ENCODE measurements at places on chromosomes 3 and 15.

DNA sequence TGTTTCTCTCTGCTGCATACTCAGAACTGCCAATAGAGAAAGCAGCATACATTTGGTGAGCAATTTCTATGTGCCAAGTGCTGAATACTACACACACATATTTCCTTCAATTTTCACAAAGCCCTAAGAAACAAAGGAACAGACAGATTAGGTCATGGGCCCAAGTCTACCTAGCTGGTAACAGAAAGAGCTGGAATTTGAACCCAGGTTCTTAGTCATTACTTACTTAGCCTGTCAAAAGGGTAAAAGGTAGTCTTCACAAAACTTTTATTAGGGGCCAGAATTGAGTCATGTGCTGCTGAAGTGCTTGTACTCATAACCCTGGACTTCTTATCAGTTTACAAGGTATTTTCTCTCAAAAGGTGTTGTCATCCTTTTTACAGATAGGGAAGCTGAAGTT lies 10.4 kb upstream of the ABHD17C start:
- DNase-seq = no peak

GRCh38 chr15:62187910-62188309 lies 22.8 kb upstream of the C2CD4B start:
- no peak for DNase-seq

GRCh38 chr15:95948411-95948810 lies 382.1 kb upstream of the NR2F2 start:
- no peak for DNase-seq

DNA sequence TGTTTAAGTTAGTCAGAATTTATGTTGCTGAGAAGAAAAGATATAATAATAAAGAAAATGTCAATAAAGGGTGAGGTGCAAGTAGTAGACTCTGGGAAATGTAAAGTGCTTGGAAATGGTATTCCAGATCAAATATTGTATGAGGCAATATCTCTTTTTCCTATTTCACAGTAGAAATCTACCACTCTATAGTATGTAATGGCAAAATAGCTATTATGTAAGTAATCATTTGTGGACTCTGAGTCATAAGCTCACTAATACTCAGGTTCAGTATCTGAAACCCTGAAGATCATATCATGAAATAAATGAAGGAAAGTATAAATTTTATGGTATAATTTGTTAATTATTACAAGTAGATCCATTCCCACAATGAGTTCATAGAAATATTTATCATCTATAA lies 322.1 kb downstream of the PYDC2 start:
- DNase-seq = no peak

- DNase-seq = no peak
Observed at GRCh38 chr3:141602706-141603105, 115.9 kb downstream of the RASA2 start.

DNA sequence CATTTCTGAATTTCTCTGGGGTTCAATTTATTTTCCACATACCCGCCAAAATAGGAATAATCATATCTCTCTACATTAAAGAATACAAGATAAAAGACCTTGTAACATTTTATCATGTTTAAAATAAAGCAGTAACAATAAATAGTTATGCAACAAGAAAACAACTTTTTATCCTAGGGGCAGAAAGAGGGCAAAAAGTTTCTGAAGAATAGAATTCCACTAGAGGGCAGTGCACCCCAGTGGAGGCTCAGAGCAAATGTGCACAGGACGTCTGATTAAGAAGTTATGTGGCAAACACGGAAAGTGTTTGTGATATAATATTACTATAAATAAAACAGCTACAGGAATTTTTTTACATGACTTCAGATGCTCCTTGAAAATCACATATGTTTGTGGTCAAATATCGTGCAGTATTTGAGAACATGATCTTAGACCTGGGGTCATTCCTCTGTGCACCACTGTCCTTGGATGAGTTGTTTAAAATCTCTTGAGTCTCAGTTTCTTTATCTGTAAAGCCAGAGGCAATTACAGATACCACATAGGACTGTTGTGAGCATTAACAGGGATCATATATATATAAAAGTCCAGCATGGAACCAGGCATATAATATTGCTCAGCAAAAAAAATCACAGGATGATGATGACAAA lies 13.2 kb upstream of the PIK3R4 start:
- DNase-seq = peak; percentile 76

DNA sequence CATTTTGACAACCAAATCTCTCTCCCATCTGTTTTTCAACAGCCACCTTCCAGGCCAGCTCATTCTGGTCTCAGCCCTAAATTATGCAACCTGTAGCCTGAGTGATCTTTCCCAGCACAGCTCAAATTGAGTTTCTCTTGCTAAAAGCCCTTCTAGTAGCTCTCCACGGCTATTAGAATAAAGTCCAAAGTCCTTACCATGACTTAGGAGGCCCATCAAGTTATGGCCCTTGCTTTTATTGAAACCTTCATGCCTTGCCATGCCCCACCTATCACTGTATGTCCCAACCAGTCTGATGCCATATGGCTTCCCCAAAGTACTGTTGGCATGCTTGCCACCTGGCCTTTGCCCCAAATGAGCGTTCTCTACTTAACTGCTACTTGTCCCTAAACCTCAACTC lies 303.5 kb upstream of the GADL1 start:
- no peak for DNase-seq

DNA sequence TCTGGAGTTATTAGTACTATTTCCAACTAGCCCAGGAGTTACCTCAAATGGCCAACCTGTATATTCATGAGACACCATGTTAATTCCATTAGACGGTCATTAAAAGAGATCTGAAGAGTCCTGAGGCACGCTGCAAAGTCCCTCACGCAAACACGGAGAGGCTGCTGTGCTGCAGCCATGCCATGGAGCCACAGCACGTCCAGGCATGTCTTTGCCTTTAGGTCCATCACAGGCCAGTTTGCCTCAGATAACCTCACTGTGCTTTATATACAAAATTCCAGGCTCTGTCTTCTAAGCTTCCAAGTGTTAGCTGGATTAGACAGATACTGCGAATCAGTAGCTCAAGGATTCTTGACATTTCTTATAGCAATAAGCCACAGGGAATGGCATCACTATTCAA lies 9.8 kb upstream of the PLAAT1 start:
- DNase-seq = no peak

GRCh38 chr3:176870451-176870850 lies 326.8 kb downstream of the TBL1XR1 start:
- no peak for DNase-seq

GRCh38 chr15:70165716-70166284 lies 68.1 kb upstream of the TLE3 start:
- DNase-seq = no peak

GRCh38 chr3:151315136-151315535 lies 1.5 kb downstream of the GPR87 start:
- DNase-seq = no peak

- no peak for DNase-seq
Observed at GRCh38 chr3:121835465-121835801, 424 bp downstream of the EAF2 start.

GRCh38 chr3:99599894-99600293 lies 38.5 kb upstream of the COL8A1 start:
- no peak for DNase-seq

All from NB4 (cell line).